Activated CD8-positive, alpha-beta T cell treated with anti-CD3 and anti-CD28 coated beads, Interleukin-2, amount 10 ng/mL, durations not matched to agents 7 days and 5 days (primary cell): ENCODE measurements at places on chromosomes 6 and 20. TPM values are rescaled to one million over a fixed set of nuclear protein-coding genes. Genes with fewer than 3 reads are reported as not detected.

Gene SIRPG
- total RNA-seq: 123 TPM

Gene OR2H2
- total RNA-seq: not detected

- no peak for DNase-seq
Measured at GRCh38 chr6:16836144-16836981, 75.1 kb upstream of the ATXN1 start.

GRCh38 chr20:15447549-15447948, 1110.1 kb upstream of the FLRT3 start:
- no peak for DNase-seq

Gene ZFAND3
- 29.2 TPM for total RNA-seq

- no peak for DNase-seq
Measured at GRCh38 chr20:57025261-57025660, 241.2 kb downstream of the BMP7 start.

GRCh38 chr6:169809386-169809785, 58.0 kb downstream of the ERMARD start:
- peak; percentile 12 for DNase-seq

GRCh38 chr6:36592221-36592655, 1.9 kb upstream of the SRSF3 start:
- DNase-seq: peak; percentile 44

Gene SF3B5
- 167 TPM for total RNA-seq

DNA sequence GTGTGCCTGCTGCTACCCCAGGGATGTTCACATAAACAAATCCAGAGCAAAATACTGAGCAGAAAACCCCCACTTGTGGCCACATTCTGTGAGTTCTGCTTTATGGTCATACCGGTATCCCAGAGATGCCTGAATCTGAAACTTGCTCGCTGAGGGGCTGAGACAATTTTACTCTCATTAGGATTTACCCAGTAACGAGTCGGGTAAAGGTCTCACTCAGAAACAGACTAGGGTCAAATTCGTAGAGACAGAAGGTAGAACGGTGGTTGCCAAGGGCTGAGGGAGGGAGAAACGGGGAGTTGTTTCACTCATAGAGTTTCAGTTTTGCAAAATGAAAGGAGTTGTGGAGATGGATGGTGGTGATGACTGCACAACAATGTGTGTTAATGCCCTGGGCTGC, 45.4 kb upstream of the NKX2-2 start:
- DNase-seq: no peak

Gene RPS6KA2
- 1.6 TPM for total RNA-seq

- no peak for DNase-seq
Measured at GRCh38 chr20:49560186-49560585, 7.8 kb downstream of the PTGIS start.

Gene IL17F
- not detected for total RNA-seq

DNA sequence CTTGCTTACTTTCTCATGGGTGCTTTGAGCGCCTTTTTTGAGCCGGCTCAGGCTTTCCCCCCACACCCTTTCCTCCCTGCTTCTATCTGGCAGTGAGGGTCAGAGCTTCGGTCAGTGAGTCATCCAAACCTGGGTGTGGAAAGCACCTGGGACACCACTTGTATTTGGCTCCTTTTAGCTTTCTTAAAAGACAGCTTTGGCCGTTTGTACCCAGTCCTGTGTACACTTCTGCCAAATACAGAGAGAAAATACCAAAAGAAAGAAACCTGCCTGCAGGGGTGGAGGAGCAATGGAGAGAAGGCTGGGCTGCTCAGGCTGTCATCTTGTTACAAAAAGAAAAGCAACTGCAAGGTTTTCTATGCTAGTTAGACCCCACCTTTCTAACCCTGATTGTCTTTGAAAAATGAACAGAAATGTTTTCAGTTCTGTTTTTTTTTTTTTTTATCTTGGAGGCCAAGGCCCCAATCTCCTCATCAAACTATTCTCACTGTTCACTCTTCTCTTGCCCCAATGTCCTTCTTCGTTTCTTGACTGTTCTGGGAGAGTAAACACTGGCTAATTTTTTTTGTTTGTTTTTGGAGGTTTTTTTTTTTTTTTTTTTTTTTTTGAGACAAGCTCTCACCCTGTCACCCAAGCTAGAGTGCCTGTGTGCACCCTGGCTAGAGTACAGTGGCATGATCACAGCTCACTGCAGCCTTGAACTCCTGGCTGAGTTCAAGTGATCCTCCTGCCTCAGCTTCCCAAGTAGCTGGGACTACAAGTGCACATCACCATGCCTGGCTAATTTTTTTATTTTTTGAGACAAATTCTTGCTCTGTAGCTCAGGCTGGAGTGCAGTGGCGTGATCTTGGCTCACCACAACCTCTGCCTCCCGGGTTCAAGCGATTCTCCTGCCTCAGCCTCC, 76.4 kb downstream of the SSR1 start:
- DNase-seq: no peak

- no peak for DNase-seq
Measured at GRCh38 chr6:170385506-170385905, 78.9 kb downstream of the FAM120B start.

Gene TUBB
- total RNA-seq: 1,638 TPM

DNA sequence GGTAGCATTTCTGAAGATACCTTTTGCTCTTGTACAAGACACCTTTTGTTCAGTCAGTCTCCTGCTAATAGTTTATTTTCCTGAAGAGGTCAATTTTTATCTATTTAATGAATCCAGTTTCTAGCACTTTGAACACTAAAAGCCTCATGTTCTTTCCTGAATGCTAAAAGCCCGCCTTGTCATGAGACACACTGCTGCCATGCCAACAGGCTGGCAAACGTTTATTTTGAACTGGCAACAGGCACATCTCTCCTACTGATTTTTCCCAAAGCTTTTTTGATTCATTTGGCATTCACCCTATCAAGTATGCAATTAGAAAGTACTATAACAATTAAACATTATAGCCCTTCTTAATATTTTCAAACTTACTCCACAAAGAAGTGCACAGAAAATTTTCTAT, 421.2 kb upstream of the EYS start:
- DNase-seq: no peak

Gene DNAH8
- not detected for total RNA-seq

GRCh38 chr20:17543531-17544131, 12.5 kb upstream of the BFSP1 start:
- no peak for DNase-seq

GRCh38 chr6:18363746-18364145, 23.4 kb upstream of the RNF144B start:
- DNase-seq: no peak

DNA sequence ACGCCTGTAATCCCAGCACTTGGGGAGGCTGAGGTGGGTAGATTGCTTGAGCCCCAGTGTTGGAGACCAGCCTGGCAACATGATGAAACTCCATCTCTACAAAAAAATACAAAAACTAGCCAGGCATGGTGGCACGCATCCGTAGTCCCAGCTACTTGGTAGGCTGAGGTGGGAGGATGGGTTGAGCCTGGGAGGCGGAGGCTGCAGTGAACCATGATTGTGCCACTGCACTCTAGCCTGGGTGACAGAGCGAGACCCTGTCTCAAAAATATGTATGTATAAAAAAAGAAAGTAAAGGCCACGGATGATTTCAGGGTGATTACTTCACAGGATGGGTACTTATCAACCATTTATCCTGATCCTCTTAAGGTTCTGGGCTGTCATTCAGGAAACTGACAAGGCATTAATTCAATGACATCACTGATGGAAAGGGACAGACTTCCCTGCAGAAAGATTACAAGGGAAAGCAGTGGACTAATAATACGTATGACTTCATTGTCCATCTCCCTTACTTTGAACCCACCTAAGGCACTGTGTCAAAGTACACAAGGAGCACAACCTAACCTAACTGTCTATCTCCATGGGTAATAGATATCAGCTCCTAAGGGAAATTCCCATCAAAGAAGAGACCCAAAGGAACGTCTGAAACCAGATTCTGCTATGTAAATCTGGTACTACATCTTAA, 61.2 kb downstream of the ZMYND8 start:
- DNase-seq: no peak

GRCh38 chr20:856361-856775, 22.9 kb downstream of the FAM110A start:
- peak; percentile 62 for DNase-seq
